Fibroblast of mammary gland (primary cell): ENCODE measurements at places on chromosomes 5 and 9.

DNA sequence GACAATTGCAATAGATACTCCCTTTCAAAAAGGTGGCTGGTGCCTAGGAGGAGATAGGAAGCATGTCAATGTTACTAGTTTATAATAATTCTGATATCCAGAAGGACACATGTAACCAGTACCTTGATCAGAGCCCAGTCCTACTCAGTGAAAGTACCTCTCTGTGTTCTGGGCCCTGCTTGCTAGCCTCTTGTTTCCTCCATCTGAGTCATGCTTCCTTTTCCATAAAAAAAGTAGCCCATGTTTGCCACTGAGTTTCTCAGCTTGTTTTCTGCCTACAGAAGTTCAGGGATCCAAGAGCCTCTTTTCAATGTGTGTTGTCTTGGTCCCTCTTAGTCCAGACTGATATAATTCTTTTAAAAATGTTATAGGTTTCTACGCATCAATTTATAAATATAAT lies 149.0 kb downstream of the SSBP2 start:
- DNase-seq = peak; percentile 15

DNA sequence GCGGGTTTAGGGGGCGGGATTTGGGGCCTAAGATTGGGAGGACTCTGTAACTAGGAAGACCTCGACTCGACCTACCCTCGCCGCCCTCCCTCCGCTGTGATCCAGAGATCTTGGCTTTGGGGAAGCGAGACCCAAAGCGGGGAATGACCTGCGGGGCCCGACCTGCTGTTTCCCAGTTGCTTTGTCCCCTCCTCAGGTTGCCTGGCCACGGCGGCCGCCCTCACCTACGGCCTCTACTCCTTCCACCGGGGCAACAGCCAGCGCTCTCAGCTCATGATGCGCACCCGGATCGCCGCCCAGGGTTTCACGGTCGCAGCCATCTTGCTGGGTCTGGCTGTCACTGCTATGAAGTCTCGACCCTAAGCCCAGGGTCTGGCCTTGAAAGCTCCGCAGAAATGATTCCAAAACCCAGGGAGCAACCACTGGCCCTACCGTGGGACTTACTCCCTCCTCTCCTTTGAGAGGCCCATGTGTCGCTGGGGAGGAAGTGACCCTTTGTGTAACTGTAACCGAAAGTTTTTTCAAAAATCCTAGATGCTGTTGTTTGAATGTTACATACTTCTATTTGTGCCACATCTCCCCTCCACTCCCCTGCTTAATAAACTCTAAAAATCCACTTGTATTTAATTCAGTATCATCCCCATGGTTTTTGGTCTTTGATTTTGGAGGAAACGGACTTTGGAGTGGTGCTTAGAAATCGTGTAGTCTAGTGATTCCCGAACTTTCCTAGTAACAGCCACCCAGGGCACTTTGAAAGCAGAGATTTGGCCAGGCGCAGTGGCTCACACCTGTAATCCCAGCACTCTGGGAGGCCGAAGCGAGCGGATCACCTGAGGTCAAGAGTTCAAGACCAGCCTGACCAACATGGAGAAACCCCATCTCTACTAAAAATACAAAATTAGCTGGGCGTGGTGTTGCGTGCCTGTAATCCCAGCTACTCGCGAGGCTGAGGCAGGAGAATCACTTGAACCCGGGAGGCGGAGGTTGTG lies 878 bp downstream of the HIGD2A start:
- no peak for DNase-seq

GRCh38 chr5:157859227-157859575 lies 256 bp upstream of the CLINT1 start:
- DNase-seq = no peak

DNA sequence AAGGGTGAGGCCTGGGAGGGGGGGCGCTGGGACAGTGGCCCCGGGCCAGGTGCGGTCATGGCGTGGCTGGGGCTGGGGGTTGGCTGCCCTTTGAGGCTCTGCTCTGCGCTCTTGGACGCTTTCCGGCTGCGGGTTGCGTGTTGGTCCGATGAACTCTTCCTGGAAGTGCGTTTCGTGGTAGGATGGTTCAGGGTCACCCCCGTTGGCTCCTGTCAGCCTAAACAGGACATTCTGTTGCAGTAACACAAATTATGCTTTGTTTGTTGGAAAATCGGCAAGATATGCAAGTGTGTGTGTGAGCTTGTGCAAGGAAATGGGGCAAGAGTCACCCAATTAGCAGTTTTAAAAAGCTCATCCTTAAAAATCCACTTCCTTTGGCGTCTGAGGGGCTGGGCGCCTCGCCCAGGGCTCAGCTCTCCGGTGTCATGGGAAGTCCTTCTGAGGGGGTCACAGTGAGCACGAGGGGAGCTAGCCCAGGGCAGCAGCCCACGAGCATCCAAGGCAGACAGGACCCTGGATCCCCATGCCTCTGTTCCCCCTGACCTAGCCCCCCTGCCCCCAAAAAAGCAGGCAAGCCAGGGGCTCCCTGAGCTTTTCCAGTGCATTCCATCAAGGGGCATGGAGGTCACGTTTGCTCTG lies 22.2 kb upstream of the RNU6ATAC start:
- peak; percentile 26 for DNase-seq

- DNase-seq = no peak
Observed at GRCh38 chr5:11180890-11181289, 419.9 kb upstream of the DAP start.

- peak; percentile 50 for DNase-seq
Observed at GRCh38 chr5:125409234-125409860, 662.9 kb upstream of the ZNF608 start.

DNA sequence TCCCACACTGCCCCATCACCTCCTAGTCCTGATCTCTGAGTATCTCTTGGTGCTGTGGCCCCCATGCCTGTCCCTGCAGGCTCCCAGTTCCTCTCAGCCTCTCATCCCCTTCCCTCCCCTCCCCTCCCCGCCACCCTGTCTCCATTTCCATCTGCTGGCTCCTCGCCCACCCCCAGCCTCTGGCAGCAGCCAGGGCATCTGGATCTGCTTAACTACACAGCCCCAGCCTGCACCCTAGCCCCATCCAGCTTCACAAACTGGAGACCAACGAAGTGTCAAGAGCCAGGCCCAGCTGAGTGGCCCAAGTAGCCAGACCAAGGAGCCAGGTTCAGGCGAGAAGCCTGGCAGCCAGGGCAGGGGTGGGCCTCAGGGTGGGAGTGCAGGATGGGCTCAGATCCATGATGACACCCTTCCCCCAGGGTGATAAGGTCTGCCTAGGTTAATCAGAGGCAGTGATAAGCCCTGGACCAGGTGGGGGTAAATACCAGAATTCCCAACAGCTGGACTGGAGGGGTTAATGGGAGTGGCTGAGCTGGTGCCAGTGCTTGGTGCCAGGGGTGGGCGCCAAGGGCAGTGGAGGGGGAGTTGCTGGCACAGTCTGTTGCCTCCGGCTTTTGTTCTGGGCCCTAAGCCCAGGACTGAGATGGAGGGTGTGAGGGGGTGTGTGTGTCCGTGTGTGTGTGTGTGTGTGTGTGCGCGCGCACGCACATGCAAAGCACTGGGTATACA lies 2.5 kb downstream of the IL11RA start:
- DNase-seq = peak; percentile 80

DNA sequence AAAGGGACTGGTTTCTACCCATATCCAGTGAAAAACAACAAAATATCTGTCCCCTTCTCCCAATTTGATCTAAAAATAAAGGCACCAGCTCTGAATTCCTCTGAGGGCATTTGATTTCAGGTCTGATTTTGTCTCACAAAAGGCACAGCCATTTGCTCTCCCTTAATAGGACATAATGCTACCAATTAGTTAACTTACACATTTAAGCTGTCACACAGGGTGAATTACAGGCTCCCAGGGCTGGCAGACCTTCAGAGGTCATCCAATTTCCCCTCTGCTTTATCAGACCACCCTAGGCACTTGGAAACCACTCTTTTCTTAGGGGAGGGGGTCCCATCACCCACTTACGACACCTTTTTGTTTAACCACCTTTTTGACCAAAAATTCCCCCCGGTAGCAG lies 319.9 kb downstream of the SPOCK1 start:
- DNase-seq = no peak

GRCh38 chr5:128965011-128965637 lies at the start of gene SLC27A6:
Gene SLC27A6 (plus strand): TSS chr5:128965488. CDS start chr5:128966138, 650 bp downstream.
- DNase-seq = peak; percentile 10

DNA sequence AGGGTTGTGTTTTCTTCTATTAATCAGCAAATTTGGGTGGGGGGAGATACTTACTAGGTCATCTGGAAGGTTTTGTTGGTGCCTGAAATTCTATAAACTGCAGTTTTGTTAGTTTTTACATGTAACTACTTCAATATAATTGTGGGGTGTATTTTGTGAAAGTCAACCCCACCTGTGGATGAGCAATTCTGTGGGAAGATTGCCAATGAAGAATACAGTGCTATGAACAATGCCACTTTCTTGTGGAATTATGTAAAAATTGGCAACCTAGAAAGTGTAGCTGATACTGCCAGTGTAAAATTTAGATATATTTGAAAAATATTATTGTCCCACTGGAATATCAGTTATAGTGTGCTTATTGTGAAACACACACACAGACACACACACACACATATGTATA lies 80.7 kb downstream of the VCAN start:
- DNase-seq = no peak

DNA sequence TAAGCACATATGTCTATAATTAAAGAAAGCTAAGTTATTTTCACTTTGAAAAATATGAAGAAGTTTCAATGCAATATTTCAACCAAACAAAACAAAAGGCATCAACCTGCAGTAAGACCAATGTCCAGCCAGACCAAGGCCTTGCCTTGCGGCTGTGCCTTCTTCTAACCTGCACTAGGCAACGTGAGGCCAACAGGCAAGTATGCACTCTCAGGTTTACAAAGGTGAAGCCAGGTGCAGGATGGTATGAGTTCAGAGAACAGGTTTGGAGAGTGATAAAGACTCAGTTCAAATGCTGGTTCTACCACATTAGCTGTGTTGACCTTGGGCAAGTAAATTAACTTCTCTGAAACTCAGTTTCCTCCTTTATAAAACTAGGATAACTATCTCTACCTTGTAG lies 79.3 kb downstream of the KLHL3 start:
- no peak for DNase-seq

DNA sequence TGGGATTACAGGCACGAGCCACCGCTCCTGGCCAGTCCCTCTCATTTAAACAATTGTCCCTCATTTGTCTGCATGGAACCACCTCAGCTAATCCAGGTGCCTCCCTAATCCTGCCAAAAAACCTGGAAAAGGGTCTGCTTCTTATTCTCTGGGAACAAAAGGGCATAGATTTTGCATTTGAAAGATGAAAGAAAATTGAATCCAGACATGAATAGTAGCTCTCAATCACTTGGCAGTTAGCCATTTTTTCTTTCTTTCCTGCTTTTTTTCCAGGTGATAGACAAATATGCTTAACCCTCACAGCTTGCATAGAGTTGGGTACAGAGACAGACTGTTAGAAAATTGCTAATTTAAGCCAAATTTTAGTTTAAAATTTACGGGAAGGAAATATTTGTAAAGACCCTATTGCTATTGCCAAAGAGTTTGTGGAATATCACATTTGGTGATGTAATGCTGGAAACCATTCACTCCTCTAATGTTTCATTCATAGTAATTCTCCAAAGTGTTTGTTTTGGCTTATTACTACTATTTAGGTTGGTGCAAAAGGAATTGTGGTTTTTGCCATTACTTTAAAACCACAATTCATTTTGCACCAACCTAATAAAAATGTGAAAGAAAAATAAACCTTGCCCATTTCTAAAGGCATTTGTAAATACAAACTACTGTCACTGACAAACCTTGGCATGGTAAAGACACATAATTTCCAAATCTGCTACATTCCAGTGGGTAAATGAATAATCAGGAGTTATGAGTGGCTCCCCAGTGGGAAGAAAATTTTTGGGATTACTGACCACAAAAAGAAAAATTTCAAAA lies 80.5 kb upstream of the JAK2 start:
- peak; percentile 85 for DNase-seq

DNA sequence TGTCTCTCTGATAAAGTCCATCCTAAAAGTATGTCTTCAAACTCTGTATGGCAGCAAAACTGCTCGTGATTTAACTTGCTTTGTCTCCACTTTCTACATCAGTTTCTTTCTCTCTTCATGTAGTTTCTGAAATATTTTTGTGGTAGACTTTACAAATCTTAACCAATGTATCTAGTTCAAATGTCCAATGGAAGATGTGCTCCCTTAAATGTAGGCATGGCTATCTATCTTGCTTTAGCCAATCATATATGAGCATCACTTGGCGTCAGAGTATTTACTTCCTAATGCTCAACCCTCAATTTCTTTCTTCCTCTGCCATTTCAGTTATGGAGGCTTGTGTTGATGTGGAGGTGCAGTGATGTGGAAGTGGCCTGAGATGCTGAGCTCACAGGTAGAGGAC lies 206.1 kb upstream of the ZNF608 start:
- DNase-seq = no peak

- no peak for DNase-seq
Observed at GRCh38 chr5:53392073-53392472, 88.4 kb upstream of the FST start.

DNA sequence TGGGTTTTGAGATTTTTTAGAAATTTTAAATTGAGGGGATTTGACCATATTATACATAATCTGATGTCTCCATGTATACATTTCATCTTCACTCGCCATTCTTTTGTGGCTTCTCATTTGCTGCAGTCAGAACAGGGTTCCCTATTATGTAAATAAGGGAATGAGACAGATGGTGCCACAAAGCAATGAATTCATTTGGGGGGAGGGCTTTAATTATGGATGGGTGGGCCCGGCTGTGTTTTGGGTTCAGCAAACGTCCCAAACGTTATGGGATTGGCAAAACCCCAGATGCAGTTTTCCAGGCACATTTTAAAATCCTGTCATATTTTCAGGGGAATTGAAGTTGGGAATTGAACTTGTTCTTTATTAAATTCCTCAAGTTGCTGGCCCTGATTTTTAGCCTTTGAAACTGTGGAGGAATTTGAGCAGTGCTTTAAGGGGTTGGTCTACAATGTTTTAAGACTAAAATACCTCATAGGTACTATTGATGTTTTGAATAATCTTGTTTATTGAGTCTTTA lies 558.5 kb upstream of the ZNF462 start:
- DNase-seq = no peak

GRCh38 chr5:13749766-13750165 lies 194.7 kb downstream of the DNAH5 start:
- no peak for DNase-seq

DNA sequence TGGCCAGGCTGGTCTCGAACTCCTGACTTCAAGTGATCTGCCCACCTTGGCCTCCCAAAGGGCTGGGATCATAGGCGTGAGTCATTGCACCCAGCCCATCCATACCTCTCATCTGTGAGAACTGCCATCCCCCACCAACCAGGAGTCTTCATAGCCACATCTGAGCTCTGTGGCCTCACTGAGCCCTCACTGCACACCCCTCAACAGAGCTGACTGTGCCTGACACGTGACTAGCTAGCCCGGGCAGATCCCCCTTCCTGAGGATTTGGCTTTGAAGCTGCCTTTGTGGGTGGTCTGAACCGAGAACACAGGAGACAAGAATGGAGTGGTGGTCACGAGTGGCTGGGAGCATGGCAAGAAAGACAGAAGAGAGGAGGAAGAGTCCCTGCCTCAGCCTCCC lies 15.6 kb downstream of the AK8 start:
- DNase-seq = no peak

- no peak for DNase-seq
Observed at GRCh38 chr5:31427013-31427723, 104.7 kb downstream of the DROSHA start.

DNA sequence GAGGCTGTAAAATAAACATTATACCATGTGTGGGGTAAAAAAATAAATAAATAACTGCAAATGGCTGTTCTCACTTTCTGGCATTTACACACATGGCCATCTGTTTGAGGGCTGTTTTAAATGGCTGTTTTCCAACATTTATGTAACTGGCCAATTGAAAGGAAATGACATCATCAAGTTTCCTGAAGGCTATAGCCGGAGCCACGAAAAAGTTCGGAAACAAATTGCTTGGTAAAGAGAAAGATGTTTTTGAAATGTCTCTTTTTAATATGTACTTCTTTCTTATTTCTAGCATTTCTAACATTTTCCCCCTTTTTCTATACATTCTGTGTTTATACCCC lies 95.4 kb upstream of the DAB2 start:
- peak; percentile 92 for DNase-seq
